ENCODE measurements at places on chromosomes 3 and 15. TPM values are rescaled to one million over a fixed set of nuclear protein-coding genes. Genes with fewer than 3 reads are reported as not detected.

THBS1 gene
- 22.4 TPM for polyA plus RNA-seq

CPN2 gene
- polyA plus RNA-seq: 1.3 TPM

GRCh38 chr3:88991496-88991895 lies 115.9 kb upstream of the EPHA3 start:
- DNase-seq: no peak

DNA sequence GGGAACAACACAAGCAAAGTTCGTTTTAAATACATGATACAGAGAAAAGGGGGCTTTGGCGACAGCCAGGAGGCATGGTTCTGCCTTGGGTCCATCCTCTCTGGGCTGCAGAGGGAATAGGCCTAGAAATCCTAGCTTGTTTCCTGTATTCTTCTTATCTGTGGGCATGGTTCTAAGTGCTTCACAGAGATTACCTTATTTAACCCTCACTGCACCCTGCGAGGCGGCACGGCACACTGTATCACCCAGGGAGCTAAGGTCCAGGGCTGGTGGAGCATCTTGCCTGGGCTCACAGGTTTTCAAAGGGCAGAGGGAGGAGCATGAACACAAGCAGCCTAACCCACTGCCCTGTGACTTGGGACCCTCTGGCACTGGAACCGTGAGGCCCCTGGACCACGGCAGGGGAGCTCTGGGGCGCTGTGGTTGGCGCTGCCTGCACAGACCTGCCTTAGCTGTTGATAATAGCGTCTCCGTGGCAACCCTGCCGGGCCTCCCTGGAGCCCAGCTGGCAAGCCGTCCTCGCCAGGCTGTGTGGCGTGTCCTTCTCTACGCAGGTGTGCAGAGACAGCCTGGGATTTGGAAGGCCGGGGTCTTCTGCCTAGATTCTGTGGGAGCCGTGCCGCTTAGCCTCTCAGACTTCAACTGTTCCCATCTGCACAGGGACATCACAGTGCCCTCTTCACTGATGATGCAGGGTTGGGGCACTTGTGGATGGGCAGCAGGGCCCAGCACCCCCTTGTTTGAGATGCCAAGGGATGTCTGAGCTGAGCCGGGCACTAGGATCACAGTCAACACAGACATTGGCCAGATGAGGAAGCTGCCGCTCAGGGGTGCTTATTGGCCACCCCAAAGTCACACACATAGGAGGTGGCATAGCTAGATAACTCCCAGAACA lies 154.6 kb upstream of the TLE3 start:
- no peak for DNase-seq

Data from cardiac muscle cell (in vitro differentiated cells and primary cell).